ENCODE measurements at places on chromosomes 5 and 9.

DNA sequence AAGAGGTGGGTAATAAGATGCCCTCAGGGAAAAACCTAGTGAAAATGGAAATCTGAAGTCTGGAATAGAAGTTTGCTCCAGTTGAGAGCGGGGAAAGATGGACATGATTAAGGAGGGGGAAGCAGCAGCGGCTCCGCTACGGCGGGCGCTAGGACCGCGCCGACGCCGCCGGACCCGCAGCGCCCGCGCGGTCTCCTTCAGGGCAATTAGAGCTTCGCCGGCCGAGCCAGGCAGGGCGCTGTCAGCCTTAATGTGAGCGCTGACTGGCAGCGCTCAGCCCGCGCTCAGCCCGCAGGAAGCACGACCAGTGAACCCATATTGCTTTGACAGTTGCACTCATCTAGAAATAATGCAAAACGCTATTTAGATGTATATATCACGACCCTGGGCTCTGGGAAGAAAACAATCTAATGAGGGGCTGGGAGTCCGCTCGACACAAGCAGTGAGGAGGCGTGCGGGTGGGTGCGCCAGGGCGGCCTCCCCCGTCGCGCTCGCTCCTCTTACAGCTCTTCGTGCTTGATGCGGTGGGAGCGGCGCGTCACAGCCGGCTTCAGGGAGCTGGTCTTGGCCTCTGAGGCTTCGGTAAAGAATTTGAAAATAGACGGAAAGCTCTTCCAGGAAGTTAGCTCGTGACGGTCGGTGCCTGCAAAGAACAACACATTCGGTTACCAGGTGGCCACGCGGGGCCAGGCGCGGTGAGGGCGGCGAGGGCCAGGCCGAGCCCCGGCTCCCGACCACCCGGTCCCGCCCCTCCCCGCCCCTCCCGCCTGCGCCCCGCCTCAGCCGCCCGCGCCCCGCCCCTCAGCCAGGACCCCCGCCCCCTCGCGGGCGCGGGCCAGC, 37.7 kb downstream of the NR2F1 start:
- no peak for DNase-seq

DNA sequence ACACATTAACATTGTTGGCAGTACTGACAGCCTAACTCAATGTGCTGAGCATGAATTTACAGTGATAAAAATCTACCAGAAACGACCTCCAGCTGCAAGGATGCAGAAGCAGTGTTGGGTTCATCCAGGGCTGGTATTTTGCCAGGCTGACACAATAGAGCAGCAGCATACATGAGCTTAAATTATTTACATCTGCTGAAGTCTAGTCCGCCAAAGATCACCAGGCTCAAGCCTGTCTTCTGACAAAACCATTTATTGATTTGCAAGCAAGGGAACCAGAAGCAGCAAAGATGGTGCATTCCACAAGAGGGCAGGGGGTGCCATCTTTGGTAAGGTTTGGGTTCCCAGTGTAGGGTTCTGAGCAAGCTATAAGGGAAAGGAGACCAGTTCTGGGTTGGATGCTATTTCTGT, 8.7 kb upstream of the C5orf34 start:
- peak; percentile 12 for DNase-seq

DNA sequence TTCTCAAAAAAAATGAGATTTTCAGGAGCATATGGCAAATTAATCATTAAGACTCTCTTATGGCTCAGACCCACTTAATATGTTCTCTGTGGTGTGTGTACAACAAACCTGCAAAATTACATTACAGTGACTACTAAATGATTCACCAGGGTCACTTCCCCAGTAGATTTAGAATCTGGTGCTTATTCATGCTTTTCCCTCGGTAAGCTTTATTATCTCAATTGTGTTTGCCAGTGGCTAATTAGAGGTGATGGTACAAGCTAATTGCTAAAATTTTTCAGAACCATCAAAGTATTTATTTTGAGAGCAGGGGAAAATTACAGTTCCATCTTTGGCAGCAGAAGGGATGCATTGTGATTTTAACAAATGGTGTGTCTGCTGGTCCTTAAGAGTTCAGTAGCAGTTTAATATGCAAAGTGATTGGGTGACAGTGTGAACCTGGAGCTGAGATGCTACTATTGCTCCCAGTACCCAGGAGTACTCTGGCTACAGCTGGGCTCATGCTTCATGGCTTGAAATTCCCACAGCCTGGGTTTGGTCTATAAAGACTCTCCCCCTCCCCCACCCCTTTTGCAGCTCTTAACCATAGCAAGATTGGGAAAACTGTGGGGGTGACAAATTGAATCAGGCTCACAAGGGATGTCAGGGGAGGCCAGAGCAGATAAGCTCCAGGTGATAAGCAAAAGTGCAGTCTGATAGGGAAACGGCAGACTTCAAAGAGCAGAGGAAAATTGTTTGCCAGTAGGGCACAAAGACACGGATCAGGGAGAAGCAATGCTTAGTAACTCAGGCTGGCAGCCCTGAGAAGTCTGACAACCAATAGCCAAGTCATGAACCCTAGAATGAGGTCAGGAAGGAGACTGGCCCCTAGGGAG, 92.8 kb upstream of the RAD23B start:
- DNase-seq, result peak; percentile 35

GRCh38 chr9:85534340-85534739, 207.4 kb downstream of the AGTPBP1 start:
- no peak for DNase-seq

DNA sequence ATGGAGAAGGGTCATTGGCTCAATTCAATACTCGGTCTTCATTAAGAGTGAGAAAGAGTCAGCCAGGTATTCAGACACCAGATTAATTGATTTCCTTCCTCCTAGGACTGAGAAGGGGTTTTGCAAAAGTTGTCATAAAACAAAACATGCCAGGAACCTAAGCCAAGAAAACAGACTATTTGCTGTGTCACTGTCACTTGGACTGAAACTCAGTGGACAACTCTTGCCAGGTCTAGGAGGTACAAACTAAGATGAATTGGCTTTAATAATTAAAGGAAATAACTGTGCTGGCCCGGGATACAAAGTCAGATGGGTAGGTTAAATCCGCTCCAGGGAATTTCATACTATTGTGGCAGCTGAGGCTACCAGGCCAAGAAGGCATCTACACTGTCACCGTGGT, 71.1 kb upstream of the TBC1D9B start:
- DNase-seq, result no peak

DNA sequence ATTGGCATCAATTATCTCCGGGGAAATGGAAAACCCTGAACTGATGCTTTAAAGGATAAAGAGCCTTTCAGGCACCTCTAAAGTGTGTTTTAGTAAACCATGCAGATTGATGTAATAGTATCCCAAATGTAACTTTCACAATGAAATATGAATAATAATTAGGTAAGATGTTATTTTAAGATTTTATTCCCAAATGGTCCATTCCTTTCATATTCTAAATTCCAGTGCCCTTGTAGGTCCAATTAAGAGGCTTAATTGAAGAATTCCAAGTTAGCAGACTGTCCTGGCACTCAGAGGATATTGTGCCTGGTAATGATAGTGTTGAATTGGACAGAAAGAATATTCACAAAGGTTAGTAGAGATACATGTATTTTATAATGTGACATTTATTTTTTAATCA, 352.5 kb upstream of the NUDT12 start:
- DNase-seq, result no peak

GRCh38 chr5:103234239-103234975, 24.2 kb upstream of the MACIR start:
- no peak for DNase-seq

GRCh38 chr5:124725040-124725434, 21.4 kb downstream of the ZNF608 start:
- DNase-seq, result no peak

- DNase-seq, result no peak
Observed at GRCh38 chr9:13606586-13606985, 327.1 kb upstream of the MPDZ start.

DNA sequence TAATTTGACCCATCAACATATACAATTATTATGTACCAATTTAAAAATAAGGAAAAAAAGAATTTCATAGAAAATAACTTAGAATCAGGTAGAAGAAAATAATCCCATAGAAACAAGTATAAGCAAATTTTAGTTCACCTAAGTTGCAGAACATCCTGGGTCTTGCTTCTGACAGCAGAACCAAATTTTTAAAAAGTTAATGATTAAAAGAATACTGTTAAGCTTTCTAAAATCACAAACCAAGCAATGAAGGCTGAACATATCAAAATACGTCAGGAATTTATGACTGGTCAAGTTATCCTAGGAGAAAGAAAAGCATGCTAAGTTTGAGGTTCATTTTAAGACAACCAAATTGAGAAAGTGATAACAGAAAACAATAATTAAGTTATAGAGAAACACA, 650.9 kb downstream of the PTPRD start:
- no peak for DNase-seq

- DNase-seq, result no peak
Observed at GRCh38 chr9:129273941-129274684, 96.1 kb upstream of the IER5L start.

DNA sequence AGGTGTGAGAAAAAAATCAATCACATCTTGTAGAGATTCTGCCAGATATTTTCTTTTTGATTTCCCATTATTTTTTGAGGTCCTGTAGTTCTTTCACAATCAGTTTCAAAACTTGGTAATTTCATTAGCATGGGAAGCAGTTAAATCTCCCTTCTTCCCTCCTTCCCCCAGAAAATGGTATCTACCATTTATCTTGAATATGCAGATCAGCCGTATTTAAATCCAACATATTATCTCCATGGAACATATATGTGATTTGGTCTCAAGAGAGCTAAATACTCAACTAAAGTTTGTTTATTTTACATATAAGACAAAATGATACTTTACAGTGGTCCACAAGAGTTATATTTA, 1034.8 kb downstream of the CDH12 start:
- DNase-seq, result no peak

Data from fibroblast of skin of left quadriceps (primary cell).